LNCaP clone FGC (cell line): ENCODE measurements at places on chromosomes 7 and 10.

- peak; percentile 96 for DNase-seq
These were observed 110.1 kb downstream of the CDK14 start for GRCh38 chr7:90706072-90706716.

- no peak for DNase-seq
These were observed 56.7 kb downstream of the GRK5 start for GRCh38 chr10:119263951-119264617.

DNA sequence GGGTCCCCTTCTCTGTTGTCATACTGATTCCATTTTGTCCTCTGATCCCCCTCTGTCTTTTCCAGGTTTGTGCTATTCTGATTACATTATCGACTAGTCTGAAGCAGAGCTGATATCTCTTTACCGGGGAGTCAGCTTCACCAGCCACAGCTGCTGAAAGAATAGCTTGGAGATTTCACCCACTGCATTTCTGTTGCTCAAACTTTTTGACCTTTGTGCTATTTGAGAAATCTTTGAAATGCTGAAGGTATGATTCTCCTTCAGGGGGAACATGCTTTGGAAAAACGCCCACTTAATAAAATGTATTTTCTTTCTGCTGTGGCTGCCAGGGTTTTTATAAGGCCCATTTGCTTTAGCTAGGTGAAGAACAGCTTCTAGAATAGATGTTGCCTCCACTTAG, 197.8 kb upstream of the TCF7L2 start:
- no peak for DNase-seq

DNA sequence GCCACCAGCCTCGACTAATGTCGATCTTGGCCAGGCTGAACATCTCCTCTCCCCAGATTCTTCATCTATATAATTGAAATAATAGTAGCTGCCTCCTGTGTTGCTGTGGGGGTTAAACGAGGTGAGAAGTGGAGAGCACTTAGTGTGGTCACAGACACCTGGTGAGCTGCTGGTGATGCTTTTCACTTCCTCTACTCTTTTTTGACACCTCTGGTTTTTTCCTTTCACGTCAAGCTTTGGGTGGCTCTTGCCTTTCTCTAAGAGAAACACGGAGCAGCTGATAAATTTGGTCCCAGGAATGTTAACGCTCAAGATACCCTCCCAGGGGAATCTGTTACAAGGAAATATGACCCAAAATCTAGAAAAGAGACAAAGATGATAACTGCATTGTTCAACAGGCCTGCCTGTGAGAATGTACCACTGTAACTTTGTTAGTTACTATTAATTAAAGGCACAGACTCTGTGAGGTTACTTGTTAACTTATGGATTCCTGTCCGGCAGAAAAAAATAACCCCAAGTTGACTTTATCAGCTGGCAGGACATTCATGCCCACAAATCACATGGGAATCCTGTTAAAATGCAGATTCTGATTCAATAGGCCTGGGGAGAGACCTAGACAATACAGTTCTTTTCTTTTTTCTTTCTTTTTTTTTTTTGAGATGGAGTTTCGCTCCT, 9.5 kb upstream of the NPFFR1 start:
- no peak for DNase-seq

- no peak for DNase-seq
These were observed 82.5 kb downstream of the NDUFB2 start for GRCh38 chr7:140778975-140779374.

GRCh38 chr10:7611909-7612308, 54.9 kb downstream of the ITIH5 start:
- DNase-seq = no peak

DNA sequence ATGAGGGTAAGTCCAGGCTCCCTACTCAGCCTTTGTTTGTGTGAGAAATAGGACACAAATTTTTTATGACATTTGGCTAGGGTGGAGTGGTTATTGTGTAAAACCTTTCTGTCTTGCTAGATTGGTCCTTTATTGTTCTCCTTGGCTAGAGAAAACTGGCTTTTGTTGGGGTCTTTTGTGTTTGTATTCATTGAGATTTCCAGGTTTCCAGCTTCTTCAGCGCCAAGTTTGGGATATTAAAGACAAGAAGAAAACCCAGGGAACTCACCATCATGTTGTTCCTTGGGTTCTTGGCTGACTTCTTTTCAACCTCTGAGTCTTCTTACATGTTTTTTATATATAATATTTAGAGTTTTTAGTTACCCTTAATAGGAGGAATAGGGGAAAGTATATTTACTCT, 310.0 kb downstream of the HPSE2 start:
- DNase-seq = no peak

DNA sequence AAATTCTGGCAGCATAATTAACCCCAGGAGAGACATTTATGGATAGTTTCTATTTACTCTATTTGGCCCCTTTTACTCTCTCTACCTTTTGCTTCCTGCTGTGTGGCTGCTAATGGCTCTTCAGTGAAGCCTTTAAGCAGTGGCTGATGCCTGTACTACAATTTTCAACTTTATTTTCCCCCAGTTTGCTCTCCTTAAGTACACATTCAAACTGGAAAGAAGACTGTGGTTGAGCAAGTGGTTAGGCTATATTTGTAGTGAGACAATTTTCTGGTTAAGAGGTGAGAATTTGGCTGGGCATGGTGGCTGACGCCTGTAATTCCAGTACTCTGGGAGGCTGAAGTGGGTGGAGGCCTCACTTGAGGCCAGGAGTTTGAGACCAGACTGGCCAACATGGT, 8.5 kb upstream of the RSBN1L start:
- no peak for DNase-seq

DNA sequence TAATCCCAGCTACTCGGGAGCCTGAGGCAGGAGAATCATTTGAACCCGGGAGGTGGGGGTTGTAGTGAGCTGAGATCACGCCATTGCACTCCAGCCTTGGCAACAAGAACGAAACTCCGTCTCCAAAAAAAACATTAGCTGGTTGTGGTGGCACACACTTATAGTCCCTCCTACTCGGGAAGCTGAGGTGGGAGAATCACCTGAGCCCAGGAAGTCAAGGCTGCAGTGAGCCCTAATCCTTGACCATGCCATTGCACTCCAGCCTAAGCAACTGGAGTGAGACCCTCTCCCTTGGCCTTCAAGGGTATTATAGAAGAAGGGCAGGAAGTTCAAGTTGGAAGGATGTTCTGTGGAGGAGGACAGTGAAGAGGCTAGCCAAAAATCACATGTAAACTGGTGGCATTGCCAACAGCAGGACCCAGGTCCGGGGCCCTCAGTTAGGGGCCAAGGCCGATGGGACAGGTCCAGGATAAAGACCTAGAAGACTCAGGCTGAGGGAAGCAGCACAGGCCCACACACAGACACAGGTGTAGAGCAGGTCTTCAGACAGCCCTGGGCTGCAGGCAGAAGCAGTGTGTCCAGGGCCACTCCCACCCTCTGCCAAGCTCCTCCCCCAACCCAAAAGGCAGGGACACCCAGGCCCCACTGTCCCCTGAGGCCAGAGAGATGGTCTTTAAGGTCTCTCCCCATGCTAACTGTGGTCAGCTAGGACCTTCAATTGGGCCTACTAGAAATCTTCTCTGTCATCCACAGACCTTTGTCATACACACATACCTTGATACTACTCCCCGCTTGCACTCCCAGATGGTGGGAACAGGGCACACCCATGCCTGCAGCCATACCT, 8.4 kb upstream of the SAMD8 start:
- DNase-seq = no peak

GRCh38 chr7:27064661-27065060, 31.1 kb downstream of the HOXA1 start:
- DNase-seq = no peak

- DNase-seq = no peak
These were observed 4.7 kb upstream of the LMBR1 start for GRCh38 chr7:156897673-156898072.

GRCh38 chr7:36871863-36872262, 147.6 kb upstream of the AOAH start:
- no peak for DNase-seq

DNA sequence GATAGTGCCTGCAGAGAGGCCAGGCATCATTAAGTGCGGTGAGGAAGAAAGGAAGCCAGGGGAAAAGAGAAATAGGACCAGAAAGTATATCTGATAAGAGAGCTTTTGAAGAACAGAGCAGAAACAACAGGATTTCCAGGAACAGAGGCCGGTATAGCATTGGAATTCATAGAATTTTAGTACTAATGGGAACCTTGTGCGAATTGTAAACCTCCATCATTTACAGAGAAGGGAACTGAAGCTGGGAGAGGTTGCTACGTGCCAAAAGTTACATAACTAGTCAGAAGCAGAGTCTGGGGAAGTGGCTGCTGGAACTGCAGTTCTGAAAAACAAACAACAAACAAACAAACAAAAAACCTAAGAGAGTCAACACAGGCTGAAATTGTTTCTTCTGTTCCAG, 5.4 kb upstream of the ZMYND11 start:
- no peak for DNase-seq

GRCh38 chr10:90945491-90946070, 24.7 kb upstream of the ANKRD1 start:
- no peak for DNase-seq

GRCh38 chr7:77409739-77410547, 6.2 kb downstream of the GSAP start:
- DNase-seq = no peak

DNA sequence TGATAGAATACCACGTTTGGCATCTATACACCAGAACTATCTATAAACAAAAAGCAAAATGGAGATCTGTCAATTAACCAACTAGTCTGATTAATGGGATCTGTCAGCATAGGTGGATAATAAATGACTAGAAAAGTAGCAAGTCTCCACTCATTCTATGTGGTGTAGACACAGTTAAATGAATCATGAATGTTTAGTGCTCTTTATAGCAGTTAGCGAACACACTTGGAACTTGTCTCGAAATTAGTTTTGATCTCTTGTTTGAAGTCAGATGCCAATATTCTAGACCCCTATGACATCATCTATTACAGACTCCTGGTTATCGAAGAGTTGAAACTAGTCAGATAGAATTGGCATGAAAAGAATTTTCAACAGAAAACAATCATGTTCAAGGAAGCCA, 259.7 kb downstream of the AHR start:
- DNase-seq = no peak

DNA sequence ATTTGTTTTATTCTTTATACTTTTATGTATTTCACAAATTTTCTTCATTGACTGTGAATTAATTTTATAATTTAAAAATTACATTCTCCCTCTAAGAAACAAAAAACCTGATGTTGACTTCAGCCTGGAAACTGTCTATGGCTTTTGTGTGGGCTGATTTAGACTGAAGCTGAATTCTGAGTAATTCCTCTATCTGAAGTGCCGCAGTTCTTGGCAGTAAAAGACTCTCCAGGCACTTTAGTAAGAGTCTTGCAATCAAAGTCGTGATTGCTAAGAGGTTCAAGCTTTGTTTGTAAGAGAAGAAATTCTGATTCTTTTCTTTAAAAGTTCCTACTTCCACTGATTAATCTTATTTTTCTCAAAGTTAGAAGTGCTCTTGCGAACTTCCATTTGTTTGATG, 3.4 kb upstream of the CEP41 start:
- DNase-seq = no peak

DNA sequence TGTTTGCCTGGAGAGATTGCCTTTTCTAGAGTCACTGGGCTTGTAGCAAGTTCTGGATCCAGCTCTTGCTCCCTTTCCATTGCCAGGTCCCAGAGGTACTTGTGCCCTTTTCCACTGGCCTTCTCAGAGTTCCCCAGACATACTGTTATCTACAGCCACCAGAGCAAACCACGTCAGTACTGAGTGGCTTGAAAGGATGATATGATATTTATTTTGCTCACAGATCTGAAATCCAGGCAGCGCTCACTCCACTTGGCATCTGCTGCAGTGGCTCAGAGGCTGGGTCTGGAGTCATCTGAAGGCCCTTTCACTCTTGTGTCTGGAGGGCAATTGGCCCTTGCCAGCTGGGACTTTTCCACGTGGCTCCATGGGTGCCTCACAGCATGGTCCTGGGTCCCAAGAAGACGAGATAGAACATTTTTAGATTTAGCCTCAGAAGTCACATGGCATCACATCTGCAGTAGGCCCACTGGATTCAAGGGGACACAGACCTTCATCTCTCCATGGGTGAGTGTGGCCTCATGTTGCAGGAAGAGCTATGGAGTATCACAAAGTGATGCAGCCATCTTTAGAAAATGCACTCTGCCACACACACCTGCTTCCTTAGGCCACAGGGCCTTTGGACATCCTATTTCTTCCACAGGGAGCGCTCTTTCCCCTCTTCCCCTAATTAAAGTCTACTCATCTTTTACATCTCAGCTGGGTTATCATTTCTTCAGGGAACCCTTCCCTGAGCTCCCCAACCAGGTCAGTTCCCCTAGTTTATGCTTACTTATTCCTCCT, 22.9 kb upstream of the TCF7L2 start:
- no peak for DNase-seq

- no peak for DNase-seq
These were observed 2.5 kb downstream of the SAP25 start for GRCh38 chr7:100570954-100571828.

DNA sequence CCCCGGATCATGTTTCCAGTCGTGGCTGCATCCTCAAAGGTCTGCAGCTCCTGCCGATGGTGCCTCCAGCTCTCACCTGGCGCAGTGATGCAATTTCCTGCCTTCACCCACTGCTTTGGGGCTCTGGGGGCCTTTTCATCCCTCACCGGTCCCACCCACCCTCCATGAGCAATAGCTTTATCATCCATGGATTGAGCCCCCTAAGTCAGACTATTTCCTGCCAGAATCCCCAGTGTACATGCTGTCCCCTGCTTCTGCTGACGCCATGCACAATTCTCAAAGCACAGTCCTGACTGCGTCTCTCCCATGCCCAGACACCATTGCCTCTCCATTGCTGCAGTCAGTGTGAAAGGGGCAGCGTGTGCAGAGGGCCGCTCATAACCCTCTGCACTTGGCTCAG, 49.7 kb downstream of the FAM241B start:
- no peak for DNase-seq

DNA sequence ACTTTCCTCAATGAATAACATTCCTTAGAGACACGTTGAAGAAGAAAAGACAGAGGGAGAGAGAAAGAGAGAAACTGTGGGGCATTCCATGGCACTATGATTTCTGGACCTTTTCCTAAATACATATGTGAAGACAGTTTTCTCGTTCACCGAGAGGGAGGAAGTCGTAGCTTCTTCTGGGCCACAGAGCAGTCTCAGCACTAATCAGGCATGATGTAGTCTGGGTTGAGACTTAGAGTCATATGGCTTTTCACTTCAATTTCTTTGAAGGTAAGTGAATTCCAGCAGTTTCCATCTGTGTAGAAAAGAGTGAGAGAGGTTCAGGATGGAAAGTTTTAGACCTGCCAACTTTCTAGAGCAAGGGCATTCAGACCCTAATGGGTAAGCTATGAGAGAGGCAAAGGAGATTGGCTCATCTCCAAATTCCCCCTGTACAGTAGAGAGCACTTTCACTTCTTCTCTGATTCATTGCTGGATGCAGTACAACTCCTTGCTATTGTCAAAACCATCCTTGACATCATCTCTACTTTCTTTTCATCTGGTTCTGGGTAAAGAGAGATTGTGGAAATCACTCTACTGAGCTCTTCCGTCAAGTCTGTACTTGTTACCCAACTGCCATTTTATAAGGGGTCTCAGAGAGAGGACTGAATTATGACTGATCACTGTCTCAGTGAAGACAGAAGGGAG, 31.5 kb upstream of the OR9A4 start:
- no peak for DNase-seq

GRCh38 chr7:106089647-106090046, 22.5 kb downstream of the SYPL1 start:
- DNase-seq = no peak

GRCh38 chr10:120098232-120098930, 205.9 kb downstream of the SEC23IP start:
- DNase-seq = peak; percentile 90
